Small intestine (tissue), 16 donors: ENCODE measurements at places on chromosomes 1 and 21. TPM values are rescaled to one million over a fixed set of nuclear protein-coding genes. Genes with fewer than 3 reads are reported as not detected.
A peak's percentile ranks its signal among the peaks of the same experiment; 100 is the strongest.

Gene TTLL7
- 0.54 TPM for polyA plus RNA-seq

Gene MT1HL1
- polyA plus RNA-seq, result not detected

DNA sequence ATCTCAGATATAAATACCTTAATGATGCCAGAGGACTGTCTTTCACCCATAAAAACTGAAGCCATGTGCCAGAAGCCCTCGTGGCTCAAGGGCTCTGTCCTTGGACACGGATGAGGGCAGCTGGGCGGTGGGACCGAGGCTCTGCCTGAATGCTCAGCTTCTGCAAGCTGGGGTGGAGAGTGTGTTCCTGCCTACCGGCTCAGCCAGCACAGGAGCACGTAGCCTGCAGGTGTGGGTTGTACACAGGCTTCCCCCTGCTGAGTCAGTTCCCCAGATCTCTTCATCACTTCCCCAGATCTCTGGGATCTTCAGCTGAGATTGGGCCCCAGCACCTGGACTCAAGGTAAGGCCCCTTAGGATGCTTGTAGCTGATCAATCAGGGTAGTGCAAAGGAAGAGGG is 15.4 kb downstream of the KCNJ15 start:
- DNase-seq, result no peak

GRCh38 chr1:179034720-179035119 is 9.0 kb downstream of the FAM20B start:
- peak; percentile 38 for DNase-seq

- DNase-seq, result no peak
These were observed 17.7 kb downstream of the TCHHL1 start for GRCh38 chr1:152071123-152071522.
